Uterus (tissue), 4 donors: ENCODE measurements at places on chromosomes 6 and 20.

DNA sequence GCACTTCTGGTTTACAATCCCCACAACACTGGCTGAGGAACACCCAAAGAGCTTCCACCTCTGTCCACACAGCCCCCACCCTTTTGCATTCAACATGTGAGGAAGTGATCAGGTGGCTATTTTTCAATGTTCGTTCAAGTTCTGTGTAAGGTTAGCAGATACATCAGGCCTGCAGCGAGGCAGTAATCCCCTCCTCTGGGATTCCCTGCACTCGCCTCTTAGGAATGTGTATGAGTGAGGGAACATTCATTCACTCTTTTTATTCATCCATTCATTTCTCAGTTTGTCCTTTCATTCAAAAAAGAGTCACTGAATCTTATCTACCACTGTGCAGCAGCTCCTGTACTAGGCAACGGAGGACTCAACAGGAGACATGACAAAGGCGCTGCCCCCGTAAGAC lies 236.4 kb upstream of the PRDM1 start:
- no peaks in the 10 kb centered on the region for H3K36me3 ChIP-seq
- no peaks in the 10 kb centered on the region for H3K27me3 ChIP-seq
- no peak for DNase-seq
- H3K27ac ChIP-seq: no peak overlapping the region

DNA sequence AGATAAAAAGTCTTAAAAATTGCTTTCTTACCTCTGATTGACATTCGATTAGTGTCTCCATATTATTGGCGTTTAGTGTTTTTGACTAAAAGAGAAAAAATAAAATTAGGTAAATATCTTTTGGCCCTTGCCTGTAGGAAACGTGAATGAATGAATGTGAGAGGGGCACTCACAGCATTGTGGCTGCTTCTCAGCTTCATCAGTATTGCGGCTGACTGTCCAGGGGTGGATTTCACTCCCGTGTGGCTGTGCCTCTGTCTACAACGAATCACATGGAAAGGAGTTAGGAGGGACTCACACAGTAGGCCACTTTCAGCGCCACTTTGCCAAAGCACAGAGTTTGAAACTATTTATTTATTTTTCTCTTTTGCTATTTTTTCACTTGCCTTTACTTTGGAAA lies 844 bp downstream of the TAGAP start:
- no peaks in the 10 kb centered on the region for H3K36me3 ChIP-seq
- no peaks in the 10 kb centered on the region for H3K4me1 ChIP-seq
- H3K4me3 ChIP-seq: no peak overlapping the region
- no peak for DNase-seq
- H3K27me3 ChIP-seq: no peaks in the 10 kb centered on the region
- peak overlapping the region; percentile 23 for H3K27ac ChIP-seq

- no peaks in the 10 kb centered on the region for H3K36me3 ChIP-seq
These were observed 1.7 kb upstream of the FAM50B start for GRCh38 chr6:3847521-3847920.

GRCh38 chr20:23668477-23668951 lies 20.3 kb downstream of the CST4 start:
- H3K4me1 ChIP-seq: no peaks in the 10 kb centered on the region
- no peaks in the 10 kb centered on the region for H3K36me3 ChIP-seq
- DNase-seq: peak; percentile 40

DNA sequence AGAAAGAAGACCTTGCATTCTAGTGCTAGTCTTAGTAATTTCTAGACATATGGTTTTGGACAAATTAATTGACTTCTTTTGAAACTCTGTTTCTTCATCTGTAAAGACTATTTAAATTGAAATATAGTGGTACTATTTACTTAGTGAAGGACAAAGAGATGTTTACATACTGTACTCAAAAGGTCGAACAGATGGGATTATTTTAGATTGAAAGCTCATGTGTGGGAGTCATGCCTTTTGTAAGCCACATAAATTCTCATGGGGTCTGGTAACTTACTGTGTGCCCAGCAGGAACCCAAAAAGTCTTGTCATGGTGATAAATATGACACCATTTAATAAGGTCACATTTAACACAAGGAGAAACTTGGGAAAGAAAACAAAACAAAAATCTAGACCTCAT lies 368.2 kb upstream of the CITED2 start:
- H3K4me3 ChIP-seq: no peak overlapping the region
- no peak overlapping the region for H3K27ac ChIP-seq
- peaks cover 10% of the 10 kb centered on the region for H3K4me1 ChIP-seq
- no peaks in the 10 kb centered on the region for H3K36me3 ChIP-seq
- no peak for DNase-seq

- no peaks in the 10 kb centered on the region for H3K27me3 ChIP-seq
- no peak overlapping the region for H3K27ac ChIP-seq
- no peaks in the 10 kb centered on the region for H3K4me1 ChIP-seq
- no peak for DNase-seq
These were observed 255.4 kb downstream of the GMPR start for GRCh38 chr6:16493802-16494201.
